Left lobe of liver (tissue), 2 donors: ENCODE measurements at places on chromosomes 3 and 15.

- DNase-seq = no peak
Measured at GRCh38 chr3:186021673-186022362, 84.0 kb upstream of the TRA2B start.

DNA sequence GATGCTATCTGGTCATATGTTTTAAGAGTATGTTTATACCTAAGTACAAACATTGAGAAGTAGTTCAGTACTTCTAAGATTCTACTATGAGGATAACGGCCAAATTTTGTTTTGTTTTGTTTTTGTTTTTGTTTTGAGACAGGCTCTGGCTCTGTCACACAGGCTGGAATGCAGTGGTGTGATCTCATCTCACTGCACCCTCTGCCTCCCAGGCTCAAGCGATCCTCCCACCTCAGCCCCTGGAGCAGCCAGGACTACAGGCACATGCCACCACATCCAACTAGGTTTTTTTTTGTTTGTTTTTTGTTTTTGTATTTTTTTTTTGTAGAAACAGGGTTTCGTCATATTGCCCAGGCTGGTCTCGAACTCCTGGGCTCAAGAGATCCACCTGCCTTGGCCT is 47.5 kb upstream of the RPS17 start:
- DNase-seq = no peak

DNA sequence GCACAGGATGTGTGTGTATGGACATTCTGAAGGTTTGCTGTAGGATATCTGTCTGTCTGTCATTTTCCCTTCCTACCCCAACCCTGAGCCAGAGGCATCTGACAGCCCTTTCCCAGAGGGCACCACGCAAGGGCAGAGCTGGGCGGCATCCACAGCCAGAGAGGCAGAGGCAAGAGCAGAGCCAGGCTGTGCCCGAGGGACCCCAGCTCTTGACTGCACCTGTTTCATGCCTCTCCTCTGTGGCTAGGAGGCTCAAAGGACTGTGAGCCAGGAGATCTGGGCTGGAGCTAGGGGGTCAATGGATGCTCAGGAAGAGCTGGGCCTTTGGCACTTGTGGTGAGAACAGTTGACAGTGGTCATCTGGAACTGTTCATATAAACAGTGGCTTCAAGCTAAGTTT is 4.8 kb upstream of the APEH start:
- no peak for DNase-seq

DNA sequence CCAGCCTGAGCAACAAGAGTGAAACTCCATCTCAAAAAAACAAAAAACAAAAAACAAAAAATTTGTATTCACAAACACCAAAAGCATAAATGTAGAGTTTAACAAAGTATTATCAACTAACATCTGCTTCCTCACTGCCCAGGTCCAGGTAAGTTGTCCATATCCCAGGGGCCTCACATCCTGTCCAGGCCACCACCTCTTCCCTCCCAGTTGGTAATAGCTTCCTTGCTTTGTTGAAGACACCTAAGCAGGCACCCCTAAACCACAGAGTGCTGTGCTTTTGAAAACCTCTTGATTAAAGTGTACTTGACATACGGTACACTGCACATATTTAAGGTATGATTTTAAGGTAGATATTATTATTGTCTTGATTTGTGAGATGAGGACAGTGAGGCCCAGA is 299.8 kb downstream of the SHQ1 start:
- DNase-seq = no peak

DNA sequence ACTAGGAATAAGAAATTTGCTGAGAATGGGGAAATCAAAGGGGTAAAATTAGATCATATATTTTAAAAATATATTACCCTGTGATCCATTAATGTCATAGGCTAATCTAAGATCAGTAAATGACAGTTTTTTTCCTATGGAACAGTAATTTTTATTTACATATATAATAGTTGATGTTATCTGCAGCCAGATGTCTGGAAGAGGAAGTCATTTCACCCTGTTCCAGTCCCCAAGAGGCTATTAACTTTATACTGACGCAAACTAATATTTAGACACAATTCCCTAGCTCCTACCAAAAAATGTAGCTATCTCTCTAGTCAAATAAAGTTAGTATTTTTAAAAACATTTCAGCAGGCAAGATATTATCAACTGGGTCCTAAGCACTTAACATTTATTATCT is 558.0 kb downstream of the MECOM start:
- DNase-seq = no peak

GRCh38 chr15:40065166-40065565 is 26.2 kb upstream of the SRP14 start:
- DNase-seq = no peak

DNA sequence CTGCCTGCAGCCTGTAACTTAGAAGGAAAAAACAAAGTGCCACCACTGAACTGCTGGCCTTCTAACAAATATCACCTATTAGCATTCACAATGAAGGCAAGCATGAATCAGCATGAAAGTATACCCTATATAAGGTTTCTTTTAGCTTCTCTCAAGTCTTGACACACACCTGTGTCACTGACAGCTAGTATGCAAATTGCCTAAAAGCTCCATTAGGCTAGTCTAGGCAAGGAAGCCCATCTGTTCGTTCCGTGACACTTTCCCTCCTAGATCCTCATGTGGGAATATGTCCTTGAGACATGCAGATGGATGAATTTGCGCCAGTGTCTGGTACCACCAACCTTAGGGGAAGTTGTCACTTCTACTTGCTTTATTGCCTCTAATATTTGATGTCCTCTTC is 129.3 kb downstream of the RBMS3 start:
- DNase-seq = no peak

DNA sequence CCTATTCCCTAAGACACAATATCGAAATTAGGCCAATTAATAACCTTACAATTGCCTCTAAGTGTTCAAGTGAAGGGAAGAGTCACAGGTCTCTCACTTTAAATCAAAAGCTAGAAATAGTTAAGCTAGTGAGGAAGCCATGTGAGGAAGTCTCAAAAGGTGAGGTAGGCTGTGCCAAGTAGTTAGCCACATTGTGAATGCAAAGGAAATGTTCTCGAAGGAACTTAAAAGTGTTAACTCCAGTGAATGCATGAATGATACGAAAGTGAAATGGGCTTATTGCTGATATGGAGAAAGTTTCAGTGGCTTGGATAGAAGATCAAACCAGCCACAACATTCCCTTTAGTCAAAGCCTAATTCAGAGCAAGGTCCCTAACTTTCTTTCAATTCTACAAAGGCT is 59.1 kb downstream of the KLF13 start:
- DNase-seq = no peak

DNA sequence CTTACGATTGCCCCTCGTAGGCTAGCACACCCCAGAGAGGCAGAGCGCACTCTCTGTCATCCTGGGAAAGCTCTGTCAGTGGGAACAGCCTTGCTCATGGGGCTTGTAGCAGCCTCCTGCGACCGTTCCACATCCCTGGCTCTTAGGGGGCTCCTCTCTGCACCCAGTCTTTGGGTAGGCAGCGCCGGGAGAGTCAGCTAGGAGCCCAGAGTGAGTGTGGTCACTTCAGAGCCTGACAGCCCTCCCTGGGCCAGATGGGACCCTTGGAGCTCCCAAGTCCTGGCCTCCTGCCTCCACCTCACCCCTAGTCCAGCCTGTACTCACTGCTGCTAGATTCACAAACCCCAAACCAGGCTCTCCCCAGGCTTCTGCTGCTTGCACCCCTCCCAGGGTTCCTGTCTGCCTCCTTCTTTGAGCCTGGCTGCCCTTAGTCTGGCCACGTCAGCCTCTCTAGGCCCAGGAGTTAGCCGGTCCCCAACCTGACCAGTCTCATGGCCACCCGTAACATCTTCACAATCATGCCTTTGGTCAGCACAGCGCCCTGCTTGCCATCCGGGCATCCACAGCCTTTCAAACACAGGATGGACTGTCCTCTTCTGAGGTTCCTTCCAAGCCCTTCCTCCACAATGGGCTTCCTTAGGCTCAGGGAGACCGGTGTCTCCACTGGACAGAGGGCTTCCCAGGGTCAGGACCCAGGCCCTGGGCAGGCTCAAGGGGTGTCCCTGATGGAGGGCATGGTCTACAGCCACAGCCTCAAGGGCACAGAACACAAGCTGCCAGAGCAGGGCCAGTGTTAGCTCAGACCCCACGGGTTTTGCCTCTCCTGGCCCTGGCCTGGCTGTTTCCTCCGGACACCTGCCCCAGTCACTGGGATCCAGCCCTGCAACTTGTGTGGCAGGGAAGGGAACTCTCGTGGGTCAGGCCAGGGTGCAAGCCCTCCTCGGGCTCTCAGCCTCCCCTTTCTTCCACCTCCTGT is 4.6 kb downstream of the ACSBG1 start:
- DNase-seq = no peak

- DNase-seq = no peak
Measured at GRCh38 chr3:185233328-185233727, 20.5 kb downstream of the EHHADH start.

DNA sequence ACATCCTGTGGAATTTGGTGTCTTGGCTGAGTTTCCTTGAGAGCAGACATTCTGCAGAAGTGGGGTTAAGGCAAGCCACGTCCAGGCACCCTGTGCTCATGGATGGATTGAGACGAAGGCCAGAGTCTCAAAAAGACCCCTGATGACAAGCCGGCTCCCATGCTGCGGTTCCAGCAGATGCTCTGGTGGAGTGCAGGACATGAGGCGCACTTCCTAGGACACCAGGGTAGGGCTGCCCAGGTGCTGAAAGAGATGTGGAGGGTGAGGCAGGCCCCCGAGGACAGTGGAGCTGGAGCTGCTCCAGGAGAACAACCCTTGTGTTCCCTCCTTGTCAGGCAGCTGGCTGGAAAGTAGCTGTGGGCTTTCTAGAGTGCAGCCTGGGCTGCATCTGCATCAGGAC is 81.0 kb downstream of the ASB7 start:
- no peak for DNase-seq

- DNase-seq = no peak
Measured at GRCh38 chr3:187920913-187921312, 175.6 kb upstream of the BCL6 start.

GRCh38 chr3:138594150-138594934 is at the start of gene CEP70:
TSS of gene CEP70 (minus strand) at chr3:138594260. CDS start at chr3:138572927, 21,333 bp downstream.
- peak; percentile 97 for DNase-seq

GRCh38 chr3:50336452-50337174 is 4.0 kb downstream of the RASSF1 start:
- DNase-seq = no peak
